ENCODE measurements at places on chromosomes 7 and 10.

DNA sequence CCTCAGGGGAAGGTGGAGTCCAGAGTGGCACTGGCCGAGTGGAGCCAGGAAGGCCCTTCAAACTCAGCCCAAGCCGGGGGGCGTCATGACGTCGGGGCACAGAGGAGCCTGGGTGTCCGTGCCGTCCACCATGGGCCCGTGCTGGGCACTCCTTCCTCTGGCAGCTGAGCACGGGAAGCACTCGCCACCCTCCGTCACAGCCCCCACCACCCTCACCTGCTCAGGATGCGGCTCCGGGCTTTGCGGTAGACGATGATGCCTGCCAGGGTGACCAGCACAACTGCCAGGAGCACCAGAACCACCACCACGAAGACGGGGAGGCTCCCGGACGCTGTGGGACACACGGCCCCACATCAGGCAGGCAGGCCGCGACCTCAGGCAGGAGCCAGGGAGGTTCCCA is 8.1 kb downstream of the ADAM8 start:
- no peak for DNase-seq

GRCh38 chr10:69222157-69223027 is 2.3 kb downstream of the HKDC1 start:
- DNase-seq = peak; percentile 51

GRCh38 chr10:71999360-72000072 is 35.3 kb downstream of the CHST3 start:
- DNase-seq = peak; percentile 53

- no peak for DNase-seq
These were observed 9.6 kb downstream of the RET start for GRCh38 chr10:43086321-43086942.

DNA sequence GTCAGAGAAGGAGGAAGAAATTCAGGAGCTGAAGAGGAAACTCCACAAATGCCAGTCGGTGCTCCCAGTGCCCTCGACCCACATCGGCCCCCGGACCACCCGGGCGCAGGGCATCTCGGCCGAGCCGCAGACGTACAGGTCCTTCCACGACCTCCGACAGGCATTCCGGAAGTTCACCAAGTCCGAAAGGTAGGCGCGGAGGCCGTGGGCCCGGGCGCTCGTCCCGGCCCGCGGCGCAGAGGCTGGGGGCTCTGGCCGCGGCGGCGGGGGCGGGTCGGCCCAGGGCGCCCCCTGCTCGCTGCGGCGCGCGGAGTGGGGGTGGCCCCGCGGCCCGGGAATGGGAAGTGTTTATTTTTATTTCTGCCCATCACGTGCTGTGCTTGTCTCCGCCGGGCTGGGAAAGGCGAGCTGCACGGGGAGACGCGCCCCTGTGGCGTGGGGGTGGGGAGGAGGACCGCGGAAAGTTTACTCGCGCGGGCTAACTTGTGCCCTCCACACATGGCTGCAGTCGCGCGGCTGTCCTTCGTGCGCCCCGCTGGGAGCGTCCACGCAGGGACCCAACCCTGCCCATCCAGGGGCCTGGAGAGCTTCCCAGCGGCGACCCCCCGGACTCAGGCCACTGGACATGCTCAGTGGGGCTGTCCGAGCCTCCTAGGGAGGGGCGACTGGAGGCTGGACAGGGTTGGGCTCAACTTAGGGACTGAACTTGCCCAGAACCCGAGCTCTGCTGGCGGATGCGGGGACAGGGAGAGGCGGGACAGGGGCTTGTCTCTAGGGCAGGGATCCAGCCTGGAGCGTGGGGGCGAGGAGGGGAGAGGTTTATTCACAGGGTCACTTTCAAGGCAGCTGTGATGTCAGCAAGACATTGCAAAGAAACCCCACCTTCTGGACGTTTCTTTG is 82.6 kb upstream of the PRKG1 start:
- DNase-seq = peak; percentile 33

- no peak for DNase-seq
These were observed 71.7 kb upstream of the TMEM106B start for GRCh38 chr7:12139416-12139815.

- DNase-seq = no peak
These were observed 64.4 kb downstream of the ENTPD1 start for GRCh38 chr10:95820363-95820762.

DNA sequence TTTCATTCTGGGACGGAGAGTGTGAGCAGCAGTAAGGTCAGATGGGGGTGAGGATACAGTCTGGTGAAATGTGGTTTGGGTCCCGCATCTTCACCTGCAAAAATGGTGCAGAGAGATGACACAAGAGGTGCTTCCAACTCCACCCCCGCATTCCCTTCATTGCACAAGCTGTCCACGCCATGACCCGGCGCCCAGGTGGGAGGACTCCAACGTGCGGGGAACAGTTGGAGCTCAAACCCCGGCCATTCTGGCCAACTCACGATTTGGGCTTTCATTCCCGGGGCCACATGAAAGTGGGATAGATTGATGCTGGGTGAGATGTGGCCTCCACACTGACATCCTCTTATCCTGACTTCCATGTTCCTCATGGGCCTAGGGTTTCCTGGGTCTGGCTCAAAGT is 34.6 kb upstream of the ZNF273 start:
- DNase-seq = no peak

DNA sequence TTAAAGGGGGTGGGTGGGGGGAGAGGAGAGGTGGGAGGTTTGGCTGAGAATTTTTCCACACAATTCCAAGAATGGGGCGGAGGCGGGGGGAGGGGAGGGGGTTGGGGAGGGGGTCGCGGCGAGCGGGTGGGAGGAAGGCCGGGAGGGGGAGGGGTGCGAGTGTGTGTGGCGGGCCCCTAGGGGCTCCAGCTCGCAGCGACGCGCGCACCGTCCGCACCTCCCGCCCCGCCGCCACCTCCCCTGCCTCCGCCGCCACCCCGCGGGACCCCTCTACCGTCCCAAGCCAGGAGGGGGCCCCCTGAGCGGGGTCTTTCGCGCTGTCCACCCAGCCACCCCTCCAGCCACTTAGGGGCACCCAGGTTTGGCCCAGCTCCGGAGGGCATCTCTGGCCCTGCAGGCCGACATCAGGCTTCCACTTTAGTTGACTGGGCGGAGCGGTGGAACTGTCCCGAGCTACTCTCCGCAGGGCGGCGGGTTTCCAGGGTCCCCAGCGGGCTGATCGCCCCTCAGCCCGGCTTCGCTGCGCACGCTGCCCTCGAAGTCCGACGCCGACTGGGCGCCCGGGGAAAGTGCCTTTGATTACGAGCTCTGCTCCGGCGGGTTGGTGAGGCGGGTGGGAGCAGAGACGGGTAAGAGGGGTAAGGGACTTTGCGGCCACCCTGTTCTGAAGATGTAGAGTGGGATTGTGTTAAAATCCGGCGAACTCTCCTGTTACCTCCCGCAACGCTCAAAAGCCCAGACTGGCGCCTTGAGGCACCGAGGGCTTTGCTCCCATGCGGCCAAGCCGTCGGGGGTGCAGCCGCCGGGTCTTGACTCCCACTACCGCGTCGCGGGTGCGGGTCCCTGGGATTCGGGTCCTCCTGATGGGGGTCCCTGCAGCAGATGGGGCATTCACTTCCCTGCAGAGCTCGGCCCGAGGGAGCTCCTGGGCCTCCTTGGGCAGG is 1.8 kb upstream of the VAX1 start:
- no peak for DNase-seq

DNA sequence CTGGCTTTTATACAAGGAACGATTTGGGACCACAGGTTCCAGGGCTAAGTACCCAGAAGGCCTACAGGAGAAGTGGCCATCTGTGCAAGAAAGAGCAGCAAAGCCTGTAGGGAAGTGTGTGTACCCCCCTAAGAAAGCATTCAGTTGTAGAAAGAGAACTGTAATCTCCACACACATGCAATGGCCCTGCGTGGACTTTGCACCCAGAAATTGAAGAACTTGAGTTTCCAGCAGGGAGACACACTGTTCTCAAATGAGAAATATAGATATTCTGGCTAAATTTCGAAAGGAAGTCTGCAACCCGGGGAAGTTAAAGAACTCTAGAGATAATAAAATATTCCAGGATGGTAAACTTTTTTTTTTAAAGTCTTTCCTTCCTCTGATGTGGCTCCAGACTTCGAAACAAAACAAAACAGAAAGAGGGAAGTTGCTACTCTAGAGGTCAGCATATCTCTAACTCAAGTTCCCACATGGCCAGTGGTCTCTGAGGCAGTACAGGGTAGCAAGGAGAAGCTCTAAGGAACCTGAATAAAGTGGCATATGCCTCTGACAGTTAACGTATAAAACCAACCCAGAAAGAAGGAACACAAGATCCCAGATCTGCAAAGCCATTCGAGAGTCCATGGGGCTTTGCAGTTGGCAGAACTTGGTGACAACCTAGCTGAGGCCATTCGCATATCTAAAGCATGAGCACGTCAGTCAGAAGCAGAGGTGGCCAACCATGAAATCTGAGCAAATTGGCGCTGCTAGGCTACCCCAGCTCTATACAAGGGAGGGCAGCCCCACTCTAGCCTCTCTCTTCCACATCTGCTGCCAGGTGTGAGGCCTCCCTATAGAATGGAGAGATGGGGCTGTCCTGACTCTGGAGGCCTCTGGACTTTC is 56.6 kb downstream of the ELMO1 start:
- no peak for DNase-seq

GRCh38 chr7:30671793-30672465 is 10.3 kb downstream of the CRHR2 start:
- DNase-seq = peak; percentile 82

- DNase-seq = no peak
These were observed 335.2 kb downstream of the PRPF18 start for GRCh38 chr10:13921941-13922340.

GRCh38 chr10:59465088-59465487 is 102.7 kb upstream of the FAM13C start:
- peak; percentile 45 for DNase-seq

- DNase-seq = no peak
These were observed 35.1 kb downstream of the SMNDC1 start for GRCh38 chr10:110269374-110270318.

GRCh38 chr10:75035975-75036708 is 75.3 kb upstream of the SAMD8 start:
- DNase-seq = peak; percentile 65

- no peak for DNase-seq
These were observed 95.6 kb upstream of the ASAH2 start for GRCh38 chr10:50346942-50347341.

DNA sequence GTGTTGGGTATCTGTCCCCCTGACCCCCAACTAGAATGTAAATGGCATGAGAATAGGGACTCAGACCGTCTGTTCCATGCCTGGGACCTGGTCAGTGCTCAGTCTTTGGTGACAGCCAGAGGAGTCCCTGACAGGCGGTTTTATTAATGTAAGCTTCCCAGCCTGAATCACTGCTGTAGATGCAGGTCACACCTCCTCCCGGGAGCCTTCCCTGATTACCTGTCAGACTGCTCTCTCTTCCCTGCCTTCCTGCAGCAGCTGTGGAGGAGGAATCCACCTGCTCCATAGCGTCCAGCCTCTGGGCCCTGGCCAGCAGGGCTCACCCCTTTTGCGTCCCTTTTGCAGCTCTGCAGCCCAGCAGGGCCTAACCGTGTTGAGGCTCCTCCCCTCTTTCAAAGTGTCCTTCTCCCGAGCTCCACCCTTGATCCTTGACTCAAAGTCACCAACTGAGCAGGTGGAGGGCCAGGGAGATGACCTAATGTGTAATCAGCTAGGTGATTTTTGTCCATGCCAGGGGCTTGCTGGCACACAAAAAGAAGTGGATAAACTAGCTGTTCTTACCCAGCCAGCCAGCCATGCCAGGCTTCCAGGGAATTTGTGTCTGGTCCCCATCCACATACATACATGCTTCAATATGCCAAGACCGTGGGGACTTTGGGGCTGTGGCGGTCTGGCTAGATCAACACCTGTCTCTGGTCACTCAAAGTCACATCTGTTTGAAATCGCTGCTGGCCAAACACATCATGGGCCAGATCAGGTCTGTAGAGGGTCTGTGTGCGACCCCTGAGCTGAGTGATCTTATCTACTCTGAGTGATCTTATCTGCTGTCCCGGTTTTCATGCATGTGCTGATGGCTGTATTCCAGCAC is 195.1 kb downstream of the CCDC3 start:
- DNase-seq = no peak

DNA sequence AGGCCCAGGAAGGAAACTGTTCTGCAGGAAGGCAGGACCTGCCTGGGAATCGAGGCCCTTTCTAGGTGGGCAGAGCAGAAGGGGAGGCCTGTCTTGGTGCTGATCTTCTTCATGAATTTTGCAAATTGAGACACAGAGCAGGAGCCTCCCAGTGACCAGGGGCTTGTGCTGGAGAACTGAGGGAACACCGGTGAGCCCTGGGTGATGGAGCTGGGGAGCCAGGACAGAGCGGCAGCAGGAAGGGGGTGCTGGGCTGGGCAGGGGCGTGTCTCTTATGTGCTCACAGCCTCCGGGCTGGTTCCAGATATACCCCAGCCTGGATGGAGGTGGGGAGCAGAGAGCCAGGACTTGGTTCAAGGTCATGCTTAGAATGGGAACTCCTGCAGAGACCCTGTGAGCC is 139.9 kb downstream of the C10orf105 start:
- DNase-seq = no peak

- no peak for DNase-seq
These were observed 1.3 kb downstream of the SPRN start for GRCh38 chr10:133422807-133423771.

- peak; percentile 64 for DNase-seq
These were observed 3.1 kb downstream of the PALS2 start for GRCh38 chr7:24576171-24577025.

DNA sequence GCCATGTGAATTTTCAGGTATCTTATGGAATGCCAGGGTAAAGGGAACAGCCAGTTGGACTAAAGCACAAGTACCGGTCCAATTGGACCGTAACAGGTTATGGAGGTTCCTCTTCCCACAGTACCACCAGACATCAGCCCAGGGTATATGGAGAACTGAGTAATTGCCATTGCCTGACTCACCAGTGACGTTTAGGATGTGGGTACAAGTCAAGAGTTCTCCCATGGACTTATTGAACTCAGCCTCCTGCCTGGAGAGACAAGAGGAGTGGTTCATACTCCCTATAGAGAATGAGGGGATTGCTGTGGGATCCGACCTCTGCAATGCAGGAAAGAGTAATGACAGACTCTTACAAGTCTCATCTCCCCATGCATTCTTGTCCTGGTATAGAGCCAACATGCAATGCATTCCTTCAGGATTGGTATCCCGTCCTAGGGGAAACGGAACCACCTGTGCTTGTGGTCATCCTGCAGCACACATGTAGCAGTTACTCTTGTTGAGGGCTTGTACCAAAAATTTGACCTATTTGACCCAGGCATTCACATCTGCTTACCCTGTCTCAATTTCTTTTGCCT is 30.7 kb upstream of the ELOVL3 start:
- DNase-seq = no peak

GRCh38 chr10:42975005-42975493 is 101.8 kb upstream of the RET start:
- DNase-seq = no peak

DNA sequence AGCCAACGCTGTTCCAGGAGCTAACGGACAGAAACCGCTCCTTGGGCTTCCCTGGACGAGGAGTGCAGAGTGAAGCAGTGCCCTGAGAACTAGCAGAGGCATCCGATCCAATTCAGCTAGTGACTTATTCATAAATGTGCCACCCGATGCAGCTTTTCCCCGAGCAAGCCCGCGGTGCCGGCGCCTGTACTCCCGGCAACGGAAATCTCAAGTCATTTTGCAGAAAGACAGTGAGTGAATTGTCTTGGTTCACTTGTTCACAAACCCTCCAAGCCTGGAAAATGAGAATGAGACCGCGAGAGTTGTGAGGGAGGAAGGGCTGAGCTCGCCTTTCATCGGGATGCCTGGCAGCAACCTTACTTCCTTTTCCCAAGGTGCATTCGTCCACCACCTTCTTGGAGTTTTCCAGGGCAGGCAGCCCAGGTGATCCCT is 87.5 kb downstream of the COBL start:
- no peak for DNase-seq

- no peak for DNase-seq
These were observed 20.1 kb upstream of the OR6B1 start for GRCh38 chr7:143979998-143980397.

- DNase-seq = peak; percentile 83
These were observed 58.8 kb downstream of the PARP12 start for GRCh38 chr7:140003913-140004382.

GRCh38 chr10:48924988-48925387 is 14.7 kb downstream of the LRRC18 start:
- no peak for DNase-seq

Data from AG08395 (cell line).